ENCODE measurements at places on chromosomes 1 and 21.

GRCh38 chr1:202987922-202988583 is 19.1 kb upstream of the TMEM183A start:
- DNase-seq: peak; percentile 47

DNA sequence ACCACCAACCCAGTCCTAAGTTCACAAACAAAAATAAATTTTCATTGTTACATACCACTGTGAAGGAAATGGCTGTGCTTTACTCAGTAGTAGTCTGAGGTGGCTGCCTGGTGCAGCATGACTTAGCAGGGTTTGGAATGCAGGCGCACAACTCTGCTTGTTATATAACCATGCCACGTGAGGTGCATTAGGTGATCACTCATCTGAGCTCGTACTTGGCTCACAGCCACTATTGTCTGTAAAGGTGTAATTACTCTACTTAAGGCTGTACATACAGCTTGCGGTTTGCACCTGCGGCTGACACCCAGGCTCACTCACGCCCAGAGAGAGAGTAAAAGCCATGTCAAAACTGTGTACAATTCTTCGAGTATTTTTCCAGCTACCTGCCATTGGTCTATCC is 599.4 kb downstream of the LTN1 start:
- no peak for DNase-seq

- no peak for DNase-seq
Measured at GRCh38 chr21:42784896-42785451, 94.4 kb downstream of the WDR4 start.

DNA sequence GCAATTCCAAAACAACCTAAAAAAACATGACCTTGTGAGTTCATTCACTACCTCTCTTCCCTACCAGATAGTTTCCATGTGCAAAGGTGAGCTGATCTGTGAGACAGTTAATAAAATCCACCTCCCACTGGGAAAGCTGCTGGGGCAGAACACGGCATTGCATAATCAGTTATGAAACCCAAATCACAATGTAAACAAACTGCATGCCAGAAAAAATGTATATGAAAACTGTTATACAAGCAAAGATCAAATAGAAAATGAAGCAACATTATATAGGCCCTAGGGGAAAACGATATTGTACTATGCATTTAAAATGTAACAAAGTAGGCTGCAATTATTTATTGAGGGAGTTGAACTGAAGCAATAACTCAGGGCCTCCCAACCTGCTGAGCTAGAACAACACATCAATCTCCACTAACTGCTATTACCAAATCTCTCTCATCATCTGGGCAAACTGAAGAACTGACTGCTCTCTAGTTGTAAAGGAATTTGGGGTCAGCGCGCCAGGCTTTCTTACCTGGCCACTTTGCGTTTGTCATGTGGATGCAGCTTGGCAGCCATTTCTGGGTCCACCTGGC is 31.0 kb downstream of the TRIT1 start:
- no peak for DNase-seq

DNA sequence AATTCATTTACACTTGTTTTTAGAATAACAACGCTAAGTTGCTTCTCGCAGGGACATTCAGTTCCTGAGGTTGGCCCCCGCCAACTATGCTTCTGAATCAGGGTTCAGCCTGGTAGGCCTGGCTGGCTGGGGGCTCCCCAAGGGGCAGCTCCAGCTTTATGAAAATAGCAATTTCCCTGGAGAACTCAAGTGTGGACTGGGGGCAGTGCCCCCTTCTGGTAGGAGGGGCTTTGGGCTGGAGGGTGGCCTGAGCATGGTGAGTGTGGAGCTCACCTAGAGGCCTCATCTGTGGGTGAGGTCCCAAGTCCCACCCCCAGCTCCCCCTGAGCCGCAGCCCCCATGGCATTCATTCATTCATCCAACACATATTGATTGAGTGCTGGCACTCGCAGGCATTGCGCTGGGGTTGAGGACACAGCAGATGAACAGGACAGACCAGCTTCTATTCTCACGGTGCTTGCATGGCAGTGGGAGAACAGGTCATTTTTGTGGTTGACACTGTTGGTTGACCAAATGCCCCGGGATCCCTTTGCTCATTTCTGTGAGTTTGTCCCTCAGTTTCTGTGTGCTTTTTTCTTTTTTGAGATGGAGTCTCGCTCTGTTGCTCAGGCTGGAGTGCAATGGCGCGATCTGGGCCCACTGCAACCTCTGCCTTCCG is 79.2 kb downstream of the UBIAD1 start:
- DNase-seq: no peak

- DNase-seq: no peak
Measured at GRCh38 chr1:10292188-10292587, 81.8 kb downstream of the KIF1B start.

DNA sequence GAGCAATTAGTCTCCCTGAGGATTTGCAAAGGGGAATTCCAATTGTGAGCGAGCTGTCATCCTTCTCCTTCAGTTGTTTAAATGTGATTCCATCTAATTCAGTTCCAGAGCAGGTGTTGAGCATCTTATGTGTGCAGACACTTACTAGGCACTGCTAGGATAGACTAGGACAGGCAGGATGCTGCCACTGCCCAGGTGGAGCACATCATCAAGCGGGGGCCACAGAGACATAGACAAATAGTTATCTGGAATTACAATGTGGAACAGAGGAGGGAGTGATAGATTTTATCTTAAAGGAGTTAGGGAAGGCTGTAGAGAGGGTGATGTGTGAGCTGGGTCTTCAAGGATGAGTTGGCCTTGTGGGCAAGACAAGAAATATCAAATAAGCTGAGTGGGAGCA is 55.9 kb downstream of the CDC7 start:
- DNase-seq: no peak

- DNase-seq: no peak
Measured at GRCh38 chr1:235470741-235471439, 33.4 kb downstream of the B3GALNT2 start.

DNA sequence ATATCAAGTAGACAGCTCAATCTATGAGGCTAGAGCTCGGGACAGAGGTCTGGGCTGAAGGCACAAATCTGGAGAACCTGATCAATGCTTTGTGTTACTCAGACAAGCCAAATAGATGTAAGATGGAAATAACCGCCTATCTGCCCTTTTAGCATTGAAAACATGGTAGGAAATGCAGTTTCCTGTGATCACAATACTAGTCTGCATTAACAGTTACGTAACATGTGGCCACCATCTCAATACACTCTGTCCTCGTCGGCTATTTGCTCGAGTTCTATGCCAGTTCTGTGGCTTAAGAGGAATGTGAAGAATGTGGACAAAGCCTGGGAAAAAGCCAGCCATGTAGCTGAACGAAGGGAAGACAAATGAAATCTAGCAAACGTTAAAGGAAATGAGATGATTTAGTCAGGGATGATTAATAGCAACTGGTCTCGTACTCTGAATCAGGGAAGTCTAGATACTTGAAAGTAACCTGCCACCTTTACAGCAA is 73.3 kb downstream of the HSF2BP start:
- DNase-seq: no peak

All from KBM-7 (cell line).